ENCODE measurements at places on chromosomes 7 and 10. TPM values are rescaled to one million over a fixed set of nuclear protein-coding genes. Genes with fewer than 3 reads are reported as not detected.

DNA sequence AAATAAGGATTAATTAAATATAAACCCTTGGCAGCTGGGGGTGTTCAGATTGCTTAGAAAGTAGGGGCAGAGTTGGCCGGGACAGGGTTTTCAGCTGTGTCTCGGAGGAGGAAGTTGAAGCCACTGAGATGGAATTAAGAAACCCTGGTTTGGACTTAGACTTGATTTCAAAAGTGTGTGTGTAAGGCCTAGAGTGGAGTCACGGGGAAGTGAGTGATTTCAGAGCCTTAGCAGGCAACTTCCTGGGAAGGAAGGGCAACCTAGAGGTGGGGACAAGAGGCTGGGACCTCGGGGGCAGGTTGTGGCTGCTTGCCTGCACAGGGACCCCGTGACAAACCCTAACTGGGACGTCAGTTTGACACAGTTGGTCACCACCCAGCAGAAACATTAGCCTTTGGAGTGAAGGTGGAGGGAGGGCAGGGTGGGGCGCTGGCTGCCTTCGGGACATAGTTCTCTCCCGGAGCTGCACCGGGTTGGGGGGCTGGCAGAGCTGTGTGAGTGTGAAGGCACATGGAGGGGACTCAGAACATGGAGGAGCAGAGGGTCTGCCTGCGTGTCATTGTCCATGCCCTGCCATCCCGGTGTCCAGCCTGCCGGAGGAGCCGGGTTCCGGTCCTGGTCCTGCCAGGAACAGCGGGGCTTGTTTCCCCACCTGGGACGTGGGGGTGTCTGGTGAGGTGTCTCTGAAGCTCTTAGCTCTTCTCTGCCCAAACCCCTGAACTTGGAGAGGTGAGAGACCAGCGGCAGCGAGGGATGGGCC, 1.8 kb downstream of the BRI3 start:
- no peak for DNase-seq

DNA sequence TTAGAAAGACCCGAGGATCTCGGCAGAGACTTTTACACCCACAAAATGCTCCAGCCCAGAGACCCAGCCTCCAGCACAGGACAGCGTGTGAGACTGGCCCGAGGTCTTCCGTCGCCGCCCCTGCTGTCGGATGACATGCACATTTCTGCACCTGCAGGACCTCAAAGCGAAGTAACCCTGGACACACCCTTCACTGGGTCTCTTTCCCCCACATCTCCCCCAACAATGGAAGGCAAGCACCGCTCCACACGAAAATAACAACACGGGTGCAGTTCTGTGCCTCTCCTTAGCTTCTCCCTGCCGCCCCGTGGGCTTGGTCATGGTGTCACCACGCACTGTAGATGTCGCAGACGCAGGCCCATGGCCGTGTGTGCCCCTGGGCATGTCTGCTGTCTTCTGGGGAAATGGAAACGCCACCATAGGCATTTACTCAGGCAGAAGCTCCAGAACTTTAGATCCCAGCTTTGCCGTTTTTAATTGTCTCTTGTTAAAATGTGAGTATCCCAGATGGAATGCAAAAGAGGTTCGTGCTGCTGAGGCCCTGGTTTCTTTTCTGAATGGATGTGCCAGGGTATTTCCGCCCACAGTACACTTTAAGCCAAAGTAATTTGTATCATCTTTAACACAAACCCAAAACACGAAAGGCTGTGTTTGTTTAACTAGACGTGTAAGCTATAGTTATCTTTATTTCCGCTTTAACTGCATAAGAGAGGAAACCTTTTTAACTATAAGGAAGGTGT, 237.9 kb downstream of the MGMT start:
- no peak for DNase-seq

DNA sequence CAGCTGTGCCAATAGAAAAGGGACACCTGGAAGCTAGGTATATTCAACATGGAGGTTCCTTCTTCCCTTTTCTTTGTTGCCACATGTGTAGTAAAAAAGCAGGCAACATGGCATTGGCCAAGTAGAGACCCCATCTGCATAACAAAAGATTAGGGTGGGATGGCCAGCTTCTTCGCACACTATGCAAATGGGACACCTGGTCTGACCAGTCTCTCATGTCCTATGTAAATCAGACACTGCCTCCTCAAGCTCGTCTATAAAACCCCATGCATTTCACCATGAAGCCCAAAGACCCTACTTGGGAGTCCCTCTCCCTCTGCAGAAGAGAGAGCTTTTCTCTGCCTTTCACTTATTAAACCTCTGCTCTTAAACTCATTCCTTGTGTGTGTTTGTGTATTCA, 53.9 kb downstream of the MYL10 start:
- DNase-seq: no peak

DNA sequence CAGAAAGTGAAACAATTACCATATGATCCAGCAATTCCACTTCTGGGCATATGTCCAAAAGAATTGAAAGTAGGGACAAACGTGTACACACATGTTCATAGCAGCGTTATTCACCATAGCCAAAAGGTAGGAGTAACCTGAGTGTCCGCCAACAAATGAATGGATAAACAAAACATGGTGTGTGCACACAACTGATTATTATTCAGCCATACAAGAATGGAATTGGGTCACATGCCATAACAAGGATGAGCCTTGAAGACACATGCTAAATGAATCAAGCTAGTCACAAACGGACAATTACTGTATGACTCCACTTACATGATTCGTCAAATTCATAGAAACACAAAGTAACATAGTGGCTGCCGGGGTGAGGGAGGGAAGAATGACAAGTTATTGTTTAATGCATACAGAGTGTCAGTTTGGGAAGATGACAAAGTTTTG, 4.1 kb upstream of the OIT3 start:
- DNase-seq: no peak

The SEMA3D gene
- 11.0 TPM for polyA plus RNA-seq

The NEUROG3 gene
- not detected for polyA plus RNA-seq
